Mesangial cell (primary cell): ENCODE measurements at places on chromosomes 11 and 22. TPM values are rescaled to one million over a fixed set of nuclear protein-coding genes. Genes with fewer than 3 reads are reported as not detected.

The FXYD2 gene
- 57.8 and 248 TPM in 2 replicates for total RNA-seq

The HOATZ gene
- 0.49 TPM in 1 of 2 replicates, not detected in the other for total RNA-seq

The TREH gene
- not detected in 2 replicates for total RNA-seq

The BSCL2 gene
- 38.5 and 73.0 TPM in 2 replicates for total RNA-seq

The TBX1 gene
- not detected in 2 replicates for total RNA-seq

The DYNC2H1 gene
- 8.1 and 14.3 TPM in 2 replicates for total RNA-seq

The CELSR1 gene
- 58.8 and 87.7 TPM in 2 replicates for total RNA-seq

The KCNQ1OT1 gene
- 0.49 and 1.6 TPM in 2 replicates for total RNA-seq

The HSD17B12 gene
- 51.8 and 65.5 TPM in 2 replicates for total RNA-seq

The MED15 gene
- total RNA-seq: 73.5 and 89.2 TPM in 2 replicates

The SNX32 gene
- 0.89 TPM in 1 of 2 replicates, not detected in the other for total RNA-seq

The LMNTD2 gene
- total RNA-seq: 0.65 and 7.2 TPM in 2 replicates

The LRRC75B gene
- 5.5 and 34.5 TPM in 2 replicates for total RNA-seq

The CAPN1 gene
- 327 and 383 TPM in 2 replicates for total RNA-seq

The SOX6 gene
- 0.33 and 9.3 TPM in 2 replicates for total RNA-seq

The FLRT1 gene
- total RNA-seq: under 0.01 and 0.25 TPM in 2 replicates

The ZW10 gene
- 7.9 and 17.4 TPM in 2 replicates for total RNA-seq

The FAM227A gene
- total RNA-seq: 0.65 and 3.9 TPM in 2 replicates

The TPH1 gene
- under 0.01 TPM in 1 of 2 replicates, not detected in the other for total RNA-seq

The KCNQ1 gene
- 0.16 and 0.38 TPM in 2 replicates for total RNA-seq

The ACRV1 gene
- not detected in 2 replicates for total RNA-seq

The PTPRJ gene
- 59.5 and 69.2 TPM in 2 replicates for total RNA-seq

The CASP1 gene
- total RNA-seq: 0.38 TPM in 1 of 2 replicates, not detected in the other

The FXYD6 gene
- total RNA-seq: 12.2 and 17.4 TPM in 2 replicates

The SCGB1A1 gene
- total RNA-seq: not detected in 2 replicates

The ZFPL1 gene
- total RNA-seq: 67.4 and 68.3 TPM in 2 replicates

The SLC22A24 gene
- not detected in 2 replicates for total RNA-seq

The C11orf16 gene
- total RNA-seq: not detected in 2 replicates

The FIBIN gene
- 0.65 and 4.4 TPM in 2 replicates for total RNA-seq
